ENCODE measurements at places on chromosomes 1 and 21. TPM values are rescaled to one million over a fixed set of nuclear protein-coding genes. Genes with fewer than 3 reads are reported as not detected.

SEMA4A gene
- total RNA-seq, result 4.0 TPM

RGS13 gene
- total RNA-seq, result 12.0 TPM

AADACL3 gene
- 0.13 TPM for total RNA-seq

CELA2B gene
- not detected for total RNA-seq

PTPRC gene
- 0.21 TPM for total RNA-seq

OR2M3 gene
- total RNA-seq, result 0.78 TPM

KIF17 gene
- total RNA-seq, result 8.9 TPM

OR10Z1 gene
- total RNA-seq, result 0.14 TPM

CCT3 gene
- 465 TPM for total RNA-seq

ANGPTL1 gene
- 11.4 TPM for total RNA-seq

OR2T2 gene
- total RNA-seq, result 0.32 TPM

GBP4 gene
- total RNA-seq, result 1.1 TPM

GREM2 gene
- 0.05 TPM for total RNA-seq

DNA sequence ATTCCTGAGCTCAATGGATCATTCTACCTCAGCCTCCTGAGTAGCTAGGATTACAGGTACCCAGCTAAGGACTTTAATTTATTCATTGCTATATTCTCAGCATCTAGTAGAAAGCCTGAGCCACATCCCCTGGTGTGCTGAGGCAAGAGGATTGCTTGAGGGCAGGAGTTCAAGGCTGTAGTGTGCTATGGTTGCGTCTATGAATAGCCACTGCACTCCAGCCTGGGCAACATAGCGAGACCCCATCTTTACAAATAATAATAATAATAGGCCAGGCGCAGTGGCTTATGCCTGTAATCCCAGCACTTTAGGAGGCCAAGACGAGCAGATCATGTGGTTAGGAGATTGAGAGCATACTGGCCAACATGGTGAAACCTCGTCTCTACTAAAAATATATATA lies 3.3 kb upstream of the RPS6KA1 start:
- no peak for ATAC-seq

GRCh38 chr1:9256332-9256731 lies 21.8 kb downstream of the H6PD start:
- ATAC-seq, result no peak

GRCh38 chr1:201791779-201792173 lies 37.2 kb upstream of the IPO9 start:
- ATAC-seq, result peak; percentile 32

- ATAC-seq, result no peak
These were observed 36.7 kb downstream of the SLC19A1 start for GRCh38 chr21:45505416-45506021.

GRCh38 chr1:220817907-220818306 lies 31.2 kb downstream of the MTARC1 start:
- no peak for ATAC-seq

DNA sequence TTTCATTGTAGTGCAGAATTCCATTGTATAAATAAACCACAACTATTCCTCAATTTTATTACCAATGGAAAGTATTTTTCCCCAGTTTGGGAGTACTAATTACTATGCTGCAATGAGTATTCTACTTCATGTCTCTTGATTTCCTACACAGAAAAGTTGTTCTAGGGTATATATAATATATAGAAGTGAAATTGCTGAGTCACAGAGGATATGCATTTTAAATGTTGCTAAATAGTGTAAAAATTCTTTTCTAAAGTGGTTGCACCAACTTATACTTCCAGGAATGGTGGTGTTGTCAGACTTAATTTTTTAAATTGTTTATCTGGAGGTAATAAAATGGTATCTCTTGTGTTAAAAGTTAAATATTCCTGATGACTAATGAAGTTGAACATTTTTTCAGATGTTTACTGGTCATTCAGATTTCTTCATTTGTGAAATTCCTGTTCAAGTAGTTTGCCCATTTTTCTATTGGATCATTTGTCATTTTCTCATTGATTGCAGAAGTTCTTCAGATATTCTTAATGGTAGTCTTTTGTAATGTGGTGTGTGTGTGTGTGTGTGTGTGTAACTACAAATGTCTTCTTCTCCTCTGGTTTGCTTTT lies 19.1 kb upstream of the MYOG start:
- no peak for ATAC-seq

- peak; percentile 80 for ATAC-seq
These were observed 111.6 kb upstream of the ZC3H12A start for GRCh38 chr1:37362594-37363385.

DNA sequence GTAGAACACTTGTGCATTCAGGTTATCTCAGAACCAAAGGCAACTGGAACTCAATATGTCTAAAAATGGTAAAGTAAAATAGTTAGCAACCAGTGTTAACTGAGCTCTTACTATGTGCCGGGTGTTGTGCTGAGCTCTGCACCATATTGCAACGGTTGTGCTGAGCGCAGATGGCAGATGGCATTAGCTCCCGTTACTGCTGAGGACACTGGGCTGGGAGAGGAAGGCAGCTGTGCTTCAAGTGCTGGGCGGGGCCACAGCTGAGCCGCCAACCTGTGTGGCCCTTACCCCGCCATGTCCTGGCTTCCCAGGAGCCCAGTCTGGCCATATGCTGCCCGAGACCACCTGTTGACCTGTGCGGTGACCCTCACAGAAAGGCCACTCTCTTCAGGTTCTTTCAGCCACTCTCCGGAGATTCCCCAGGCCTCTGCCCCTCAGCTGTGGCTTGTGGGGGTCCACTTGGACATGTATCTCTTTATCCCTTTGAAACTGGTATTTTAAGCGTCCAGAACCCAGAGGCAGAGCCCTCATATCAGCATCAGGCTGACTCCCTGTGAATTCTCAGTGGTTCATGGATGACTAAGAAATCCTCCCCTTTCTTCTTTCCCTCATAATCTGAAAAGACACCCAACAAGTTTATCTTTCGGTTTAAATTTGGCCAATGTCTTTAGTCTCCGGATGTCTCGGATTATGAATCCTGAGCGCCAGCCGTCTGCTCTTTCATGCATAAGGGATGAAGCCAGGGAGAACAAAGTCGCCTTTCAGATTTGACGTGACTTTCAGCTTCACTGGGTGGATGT lies 26.4 kb downstream of the LDLRAP1 start:
- ATAC-seq, result no peak

DNA sequence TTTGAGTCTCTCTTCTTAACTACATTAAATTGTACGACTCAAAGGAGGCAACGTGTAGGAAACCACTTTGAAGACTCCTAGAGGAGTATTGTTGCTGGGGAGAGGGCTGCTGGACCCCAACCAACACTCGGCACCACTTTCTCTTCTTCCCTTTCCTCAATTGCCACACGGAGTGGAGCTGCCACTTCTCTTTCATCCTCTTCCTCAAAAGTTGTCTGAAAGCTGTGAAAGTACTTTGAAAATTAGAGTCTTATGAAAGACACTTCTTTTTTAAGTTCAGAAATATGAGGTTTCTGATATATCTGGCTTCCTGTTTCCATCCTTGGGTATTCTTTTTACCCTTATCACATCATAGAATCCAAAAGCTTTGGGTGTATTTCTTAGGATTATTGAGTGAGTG lies 59.5 kb downstream of the MRPS6 start:
- ATAC-seq, result no peak

- no peak for ATAC-seq
These were observed 10.8 kb upstream of the UBXN10 start for GRCh38 chr1:20174937-20175666.

DNA sequence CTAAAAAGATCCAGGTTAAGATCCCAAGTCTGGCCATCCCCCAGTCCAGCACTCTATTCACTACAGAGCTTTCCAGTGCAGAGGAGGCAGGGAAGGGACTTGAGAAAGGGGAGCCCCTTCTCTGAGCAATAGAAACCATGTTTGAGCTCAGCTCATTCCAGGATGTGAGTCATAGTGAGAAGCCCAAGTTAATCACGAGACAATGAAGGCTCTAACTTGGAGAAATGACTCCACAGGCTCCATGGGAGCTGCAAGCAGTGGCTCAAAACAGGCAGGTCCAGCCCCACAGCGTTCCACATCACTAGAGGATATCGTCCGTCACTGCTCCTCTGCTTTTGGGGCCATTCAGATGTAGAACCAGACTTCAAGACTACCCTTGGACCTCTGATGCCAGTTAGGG lies 59.1 kb downstream of the CAMK2N1 start:
- peak; percentile 59 for ATAC-seq

GRCh38 chr1:226737819-226738420 lies 1.2 kb downstream of the ITPKB start:
- peak; percentile 55 for ATAC-seq

- no peak for ATAC-seq
These were observed 75.1 kb downstream of the PGM1 start for GRCh38 chr1:63668298-63668697.

GRCh38 chr1:203048086-203048485 lies 21.8 kb downstream of the PPFIA4 start:
- ATAC-seq, result no peak

DNA sequence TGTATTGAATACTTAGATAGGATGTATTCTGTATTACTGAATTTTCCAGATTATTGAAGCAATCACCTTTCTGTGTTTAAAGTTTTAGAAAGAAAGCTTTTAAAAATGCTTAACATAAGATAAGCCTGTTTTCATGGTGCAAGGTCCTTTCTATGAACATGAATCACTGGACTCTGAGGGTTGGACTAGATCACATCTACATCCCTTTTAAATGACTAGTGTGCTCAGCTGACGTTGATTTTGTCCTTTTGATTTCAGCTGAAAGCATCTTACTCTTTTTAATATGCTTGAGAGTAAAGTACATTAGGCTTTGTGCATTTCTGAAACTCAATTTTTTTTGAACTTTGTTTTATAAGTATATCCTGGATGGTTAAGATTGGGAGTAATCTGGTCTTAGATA lies 16.2 kb downstream of the MIER1 start:
- no peak for ATAC-seq

DNA sequence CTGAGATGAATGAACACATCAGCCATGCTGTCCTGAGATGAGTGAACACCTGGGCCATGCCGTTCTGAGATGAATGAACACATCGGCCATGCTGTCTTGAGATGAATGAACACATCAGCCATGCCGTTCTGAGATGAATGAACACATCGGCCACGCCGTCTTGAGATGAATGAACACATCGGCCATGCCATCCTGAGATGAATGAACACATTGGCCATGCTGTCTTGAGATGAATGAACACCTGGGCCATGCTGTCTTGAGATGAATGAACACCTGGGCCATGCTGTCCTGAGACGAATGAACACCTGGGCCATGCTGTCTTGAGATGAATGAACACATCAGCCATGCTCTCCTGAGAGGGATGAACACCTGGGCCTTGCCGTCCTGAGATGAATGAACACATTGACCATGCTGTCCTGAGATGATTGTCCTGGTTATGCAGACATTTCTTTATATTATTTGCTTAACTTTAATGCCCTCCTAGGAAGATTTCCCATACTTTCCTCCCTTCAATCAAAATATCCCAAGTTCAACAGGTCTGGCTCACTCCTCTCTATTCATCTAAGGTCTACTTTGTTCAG lies 48.6 kb upstream of the COL6A1 start:
- no peak for ATAC-seq

DNA sequence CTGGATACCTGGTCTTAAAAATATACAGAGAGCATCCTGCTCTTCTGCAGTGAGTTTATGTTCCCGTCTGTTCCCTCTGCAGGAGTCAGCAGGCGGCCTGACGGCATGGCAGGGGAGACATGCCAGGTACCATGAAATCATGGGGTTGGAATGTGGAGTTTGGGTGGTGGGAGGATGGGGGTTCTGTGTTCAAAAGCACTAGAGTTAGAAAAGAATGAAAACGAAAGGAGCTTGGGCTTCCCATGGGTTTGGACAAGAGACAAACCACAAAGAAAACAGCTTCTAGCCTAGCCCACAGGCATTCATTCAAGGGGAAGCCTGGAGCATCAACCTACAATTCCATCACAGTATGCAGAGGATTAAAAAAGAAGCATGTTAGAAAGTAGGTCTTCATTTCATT lies 59.9 kb downstream of the WARS2 start:
- peak; percentile 53 for ATAC-seq

GRCh38 chr1:188270497-188270896 lies 1441.7 kb downstream of the PLA2G4A start:
- ATAC-seq, result no peak

DNA sequence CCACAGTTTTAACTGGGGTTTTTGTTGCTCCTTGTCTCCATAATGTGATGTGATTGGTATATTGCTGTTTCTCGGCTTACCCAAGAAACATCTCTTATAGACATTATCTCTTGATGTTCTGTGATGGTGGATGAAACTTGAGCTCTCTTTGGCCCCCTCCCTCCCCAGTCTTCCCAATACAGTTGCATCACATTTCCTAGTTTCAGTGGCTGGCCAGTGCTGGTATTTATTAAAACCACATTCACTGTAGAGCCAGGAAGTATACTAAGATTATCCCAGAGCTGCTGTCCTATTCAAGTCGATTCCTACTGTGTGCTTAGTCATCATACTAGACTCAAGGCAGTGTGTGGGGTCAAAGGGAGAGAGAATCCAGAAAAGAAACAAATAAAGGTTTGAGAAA lies 244.4 kb downstream of the KAZN start:
- peak; percentile 88 for ATAC-seq

GRCh38 chr1:56666112-56666608 lies 21.0 kb downstream of the PRKAA2 start:
- ATAC-seq, result no peak

GRCh38 chr1:116711263-116711840 lies 42.9 kb upstream of the CD2 start:
- peak; percentile 83 for ATAC-seq

DNA sequence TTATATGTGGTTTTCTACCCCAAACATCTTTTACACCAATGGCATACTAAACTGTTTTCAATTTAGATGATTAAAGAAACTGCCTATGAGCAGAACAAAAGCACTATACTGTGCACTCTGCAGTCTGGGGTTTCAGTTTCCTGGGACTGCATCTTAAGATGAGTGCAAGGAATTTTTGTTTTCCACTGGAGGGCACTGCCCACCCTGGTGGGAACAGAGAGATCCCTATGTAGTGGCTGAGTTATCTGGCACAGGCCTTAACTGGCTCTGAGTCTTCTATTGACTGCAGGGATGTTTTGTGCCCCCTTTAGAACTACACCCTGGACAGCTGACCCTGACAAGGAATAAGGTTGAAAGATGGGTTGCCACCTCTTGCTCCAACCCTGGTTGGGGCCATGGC lies 12.0 kb downstream of the PROK1 start:
- ATAC-seq, result no peak

GRCh38 chr1:159339536-159339935 lies 37.4 kb downstream of the FCER1A start:
- no peak for ATAC-seq

DNA sequence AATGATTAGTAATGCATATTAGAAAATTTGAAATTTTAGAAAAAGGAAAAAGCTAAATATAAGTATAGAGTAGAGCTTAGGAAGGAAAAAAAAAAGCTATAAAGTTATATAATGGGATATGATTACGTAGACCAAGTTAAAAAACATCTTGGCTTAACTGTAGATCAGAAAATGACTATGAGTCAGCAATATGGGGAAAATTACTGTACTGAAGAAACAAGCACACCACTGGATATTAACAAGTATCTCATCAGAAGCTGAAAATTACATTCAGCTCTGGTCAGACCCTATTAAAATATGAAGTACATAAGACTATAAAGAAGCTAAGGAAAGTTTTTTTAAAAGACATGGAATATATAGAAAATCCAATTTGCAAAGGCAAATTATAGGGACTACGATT lies 19.5 kb downstream of the DNAJC8 start:
- ATAC-seq, result no peak

GRCh38 chr21:33031152-33031911 lies 5.6 kb downstream of the OLIG2 start:
- ATAC-seq, result no peak

GRCh38 chr1:117664314-117664713 lies 58.5 kb downstream of the TENT5C start:
- no peak for ATAC-seq
